ENCODE measurements at places on chromosomes 16 and 17.

- DNase-seq, result no peak
Measured at GRCh38 chr16:57692636-57693035, 2.0 kb upstream of the DRC7 start.

DNA sequence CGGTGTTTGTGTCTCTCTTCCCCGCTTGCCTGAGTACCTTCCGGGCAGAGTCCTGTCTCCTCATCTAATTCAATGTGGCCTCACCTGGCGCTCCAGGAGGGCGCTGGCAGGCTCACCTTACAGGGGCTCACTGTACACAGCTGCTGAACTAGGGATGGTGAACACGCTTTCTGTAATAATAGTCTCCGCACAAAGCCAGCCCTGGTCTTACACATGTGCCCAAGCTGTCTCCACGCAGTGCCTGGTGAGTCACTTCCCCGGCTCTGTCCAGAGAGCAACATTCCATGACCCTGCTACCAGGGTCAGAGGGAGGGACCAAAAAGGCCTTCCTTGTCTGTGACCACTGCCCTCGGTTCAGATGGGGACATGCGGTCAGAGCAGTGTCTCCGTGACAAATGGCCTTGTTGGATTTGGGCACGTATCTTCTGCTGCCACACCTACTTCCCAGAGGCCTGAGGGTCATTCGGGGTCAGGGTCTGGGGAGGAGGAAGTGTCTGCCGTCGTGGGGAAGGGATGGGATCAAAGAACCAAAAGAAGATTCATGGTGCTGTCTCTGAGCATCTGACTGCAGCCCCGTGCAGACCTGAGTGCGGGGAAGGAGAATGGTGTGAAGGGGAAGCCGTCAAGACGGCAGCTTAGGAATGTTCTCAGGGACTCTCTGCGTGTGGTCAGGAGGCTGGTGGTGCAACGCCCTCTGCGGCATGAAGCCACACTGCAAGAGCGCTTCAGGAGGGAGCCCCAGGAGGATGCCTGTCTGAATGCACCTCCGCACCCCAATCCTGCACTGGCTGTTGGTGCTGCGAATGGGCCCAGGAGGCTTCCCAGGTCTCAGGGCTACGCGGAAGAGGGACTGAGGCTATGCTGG is 68.8 kb downstream of the IL21R start:
- DNase-seq, result no peak

DNA sequence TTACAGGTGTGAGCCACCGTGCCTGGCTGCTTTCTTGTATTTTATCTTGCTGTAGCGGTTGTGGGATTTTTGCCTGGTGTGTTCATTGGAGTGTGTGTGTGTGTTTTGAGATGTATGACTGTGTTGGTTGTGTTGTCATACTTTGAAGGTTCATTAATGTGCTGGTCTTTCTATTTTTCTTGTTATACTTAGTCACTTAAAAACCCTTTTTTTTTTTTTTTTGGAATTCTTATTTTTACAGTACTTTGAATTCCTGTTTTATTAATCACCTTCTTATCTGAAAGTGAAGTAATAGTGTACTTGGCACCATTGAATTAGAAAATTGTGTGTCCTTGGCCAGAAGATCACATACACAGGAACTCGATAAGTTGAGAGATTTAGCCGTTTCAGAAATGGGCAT is 30.2 kb downstream of the TENT4B start:
- DNase-seq, result no peak

DNA sequence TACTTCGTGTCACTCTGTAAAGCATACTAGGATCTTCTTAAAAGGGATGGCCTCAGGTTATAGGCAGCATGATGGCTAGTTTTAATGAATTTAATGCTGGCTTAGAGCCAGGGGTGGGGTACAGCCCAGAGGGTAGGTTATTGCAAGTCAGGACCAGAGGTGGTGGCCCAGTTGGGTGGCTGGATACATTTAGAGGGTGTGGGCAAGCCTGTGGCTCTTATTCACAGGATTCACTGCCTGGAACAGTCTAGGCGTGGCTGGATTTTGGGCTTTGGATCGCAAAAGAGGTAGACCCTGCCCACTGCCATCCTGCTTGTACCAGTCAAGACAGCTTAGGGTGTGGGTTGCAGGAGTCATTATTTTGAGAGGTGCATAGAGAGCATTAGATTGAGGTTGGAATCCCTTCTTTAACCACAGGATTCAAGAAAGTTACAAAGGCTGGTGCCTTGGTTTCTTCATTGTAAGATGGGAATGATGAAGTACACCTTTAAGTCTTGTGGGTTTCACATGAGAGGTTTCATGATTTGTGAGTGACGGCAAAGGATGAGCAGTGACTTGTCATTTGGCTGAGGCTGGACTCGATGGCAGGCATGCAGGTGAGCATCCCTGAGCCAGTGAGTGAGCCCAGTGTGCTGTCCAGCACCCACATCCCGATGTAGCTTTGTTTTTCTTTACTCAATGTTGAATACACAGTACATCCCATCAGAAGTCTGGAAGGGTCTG is 85.2 kb downstream of the KSR1 start:
- no peak for DNase-seq

- no peak for DNase-seq
Measured at GRCh38 chr16:69909760-69910159, 41.4 kb upstream of the CLEC18A start.

- no peak for DNase-seq
Measured at GRCh38 chr17:38536661-38537060, 69.1 kb downstream of the SRCIN1 start.

DNA sequence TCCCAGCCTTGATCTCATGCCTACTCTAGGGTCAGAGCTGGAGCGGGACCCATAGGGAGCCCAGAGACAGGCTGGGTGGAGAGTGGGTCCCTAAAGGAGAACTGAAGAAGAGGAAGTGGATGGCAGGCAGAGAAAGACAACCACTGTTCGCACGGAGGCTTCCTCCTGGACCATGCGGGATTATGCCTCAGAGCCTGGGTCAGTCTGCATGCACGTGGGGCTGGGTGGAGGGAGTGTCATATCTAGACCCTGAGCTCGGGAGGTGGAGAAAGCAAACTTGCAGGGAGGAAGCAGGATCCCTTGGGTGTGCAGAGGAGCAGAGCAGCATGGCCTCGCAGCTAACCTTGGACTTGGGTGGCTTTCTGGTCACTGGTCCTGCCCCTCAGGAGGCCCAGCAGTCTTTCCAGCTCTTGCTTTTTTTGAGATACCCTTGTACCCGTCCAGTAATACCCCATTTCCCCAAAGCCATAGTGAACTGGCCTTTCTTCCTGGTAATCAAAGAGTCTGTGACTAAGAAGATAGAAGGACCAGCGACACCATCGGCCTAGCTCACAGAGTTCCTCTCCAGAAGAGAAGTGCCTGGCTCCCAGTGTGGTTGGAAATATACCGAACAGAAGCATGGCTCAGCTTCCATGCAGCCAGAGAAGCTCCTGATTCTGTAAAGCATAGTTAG is 344.2 kb downstream of the CPPED1 start:
- DNase-seq, result no peak

DNA sequence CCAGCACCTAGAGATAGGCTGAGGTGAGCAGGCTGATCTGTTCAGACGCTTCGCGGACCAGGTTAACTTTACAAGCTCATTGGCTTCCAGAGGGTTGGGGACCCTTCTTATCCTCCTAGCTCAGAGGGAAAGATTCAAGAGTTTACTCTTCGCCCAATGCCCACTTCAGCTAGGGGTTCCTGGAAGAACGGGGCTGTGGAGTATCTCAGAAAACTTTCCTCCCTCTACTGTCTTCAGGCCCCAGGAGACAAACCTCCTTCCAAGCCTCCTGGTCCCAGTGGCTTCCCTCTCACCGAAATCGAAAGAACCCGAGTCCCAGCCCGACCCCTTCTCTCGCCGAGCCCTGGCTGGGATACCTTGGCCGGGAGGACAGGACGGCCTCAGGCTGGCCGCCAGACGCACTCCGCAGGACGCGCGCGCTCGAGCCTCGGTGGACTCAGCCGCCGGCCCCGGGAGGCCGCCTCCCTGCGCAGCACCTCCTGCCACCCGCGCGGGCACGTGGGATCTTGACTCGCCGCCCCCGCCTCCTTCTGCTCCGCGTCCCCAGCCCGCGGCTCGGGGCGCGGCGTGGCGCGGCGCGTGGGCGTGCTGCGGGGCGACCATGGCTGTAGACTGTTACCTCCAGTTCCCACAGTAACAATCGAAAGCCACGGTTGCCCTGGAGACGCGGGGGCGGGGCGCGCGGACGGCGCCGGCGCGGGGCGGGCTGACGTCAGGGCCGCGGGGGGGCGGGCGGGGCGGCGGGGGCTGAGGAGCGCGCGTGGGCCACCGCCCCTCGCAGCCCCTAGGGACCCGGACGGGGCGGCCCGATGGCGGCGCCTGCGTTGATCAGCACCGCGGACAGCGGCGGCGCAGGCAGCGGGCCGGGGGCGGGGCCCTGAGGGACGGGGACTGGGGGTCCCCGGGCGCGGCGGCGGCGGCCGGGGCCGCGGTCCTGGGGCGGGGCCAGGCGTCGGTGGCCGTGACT is 5.3 kb upstream of the HIC1 start:
- peak; percentile 86 for DNase-seq

DNA sequence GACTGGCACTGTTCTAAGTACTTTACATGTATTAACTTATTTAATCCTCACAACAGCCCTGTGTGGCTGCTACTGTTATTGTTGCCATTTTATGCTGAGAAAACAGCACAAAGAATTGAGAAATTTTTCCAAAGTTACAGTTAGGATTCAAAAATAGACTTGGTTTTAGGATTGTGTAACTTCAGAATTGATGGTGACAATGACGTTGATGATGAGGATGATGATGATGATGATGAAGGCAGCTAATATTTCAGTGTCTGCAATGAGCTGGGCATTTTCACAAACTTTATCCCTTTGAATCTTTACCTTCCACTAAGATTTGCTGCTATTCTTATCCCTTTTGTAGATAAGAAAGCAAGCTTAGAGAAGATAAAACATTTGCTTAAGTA is 22.1 kb downstream of the PRKCB start:
- DNase-seq, result no peak

DNA sequence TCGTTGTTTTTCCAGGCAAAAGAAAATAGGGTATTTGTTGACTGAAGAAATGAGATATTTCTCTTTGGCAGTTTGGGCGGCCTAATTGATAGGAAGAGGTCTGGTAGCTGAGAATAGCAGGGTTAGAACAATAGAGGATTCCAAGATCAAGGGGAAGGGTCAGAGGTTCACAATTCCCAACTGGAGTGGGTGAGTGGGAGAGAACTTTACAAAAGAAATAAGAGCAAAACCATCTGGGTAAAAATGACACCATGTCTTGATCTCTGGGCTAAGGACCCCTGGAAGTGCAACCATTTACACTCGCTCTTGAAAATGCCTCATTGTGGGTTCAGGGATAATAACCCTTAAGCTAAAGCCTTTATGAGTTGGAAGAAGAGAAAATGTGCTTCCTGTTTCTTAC is 180.5 kb downstream of the CDH13 start:
- no peak for DNase-seq

DNA sequence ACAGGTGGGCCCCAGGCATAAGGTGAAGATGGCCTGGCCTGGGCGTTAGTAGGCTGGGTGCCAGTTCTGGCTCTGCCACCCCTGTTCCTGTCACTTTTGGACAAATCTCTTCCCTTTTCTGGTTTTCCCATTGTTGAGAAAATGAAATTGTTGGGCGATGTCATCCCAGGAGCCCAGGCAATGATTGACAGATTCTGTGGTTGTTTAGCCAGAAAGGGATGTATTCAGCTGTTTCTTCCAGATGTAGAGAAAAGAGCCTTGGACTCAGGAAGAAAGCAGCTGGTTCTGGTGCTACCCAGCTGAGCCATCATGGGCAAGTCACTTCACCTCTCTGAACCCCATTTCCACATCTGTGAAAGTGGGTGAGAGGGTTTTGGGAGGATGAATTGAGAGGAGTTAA is 60.1 kb upstream of the MRTFB start:
- DNase-seq, result no peak

DNA sequence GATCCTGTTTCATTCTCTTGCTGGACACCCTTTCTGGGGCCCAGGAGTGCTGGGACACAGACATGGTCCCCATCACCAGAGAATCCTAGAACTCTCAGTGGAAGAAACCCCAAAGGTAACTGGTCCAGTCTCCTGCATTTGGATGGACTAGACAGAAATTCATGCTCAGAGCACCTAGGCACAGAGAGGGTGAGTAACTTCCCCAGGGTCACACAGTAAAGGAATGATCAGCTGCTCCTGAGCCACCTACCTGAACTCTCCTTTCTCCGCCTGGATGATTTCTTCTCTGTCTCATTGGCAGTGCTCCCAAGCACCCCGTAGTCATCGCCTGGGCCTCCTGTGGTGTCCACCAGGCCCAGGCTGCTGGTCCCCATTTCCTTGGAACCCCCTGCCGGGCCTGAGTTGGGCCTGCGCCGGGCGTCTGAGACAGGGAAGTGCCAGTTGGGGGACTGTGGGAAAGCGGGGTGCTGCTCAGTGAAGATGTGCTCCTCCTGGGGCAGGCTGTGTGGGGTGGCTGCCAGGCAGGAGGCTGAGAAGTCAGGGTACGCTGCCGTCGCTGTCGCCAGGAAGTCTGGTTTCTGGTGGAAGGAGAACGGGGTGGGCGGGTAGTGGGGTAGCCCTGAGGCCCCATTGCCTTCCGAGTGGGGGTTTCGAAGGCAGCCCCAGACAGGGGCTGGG is 767 bp downstream of the MEOX1 start:
- no peak for DNase-seq

- no peak for DNase-seq
Measured at GRCh38 chr16:49631187-49632041, 224.5 kb downstream of the ZNF423 start.

DNA sequence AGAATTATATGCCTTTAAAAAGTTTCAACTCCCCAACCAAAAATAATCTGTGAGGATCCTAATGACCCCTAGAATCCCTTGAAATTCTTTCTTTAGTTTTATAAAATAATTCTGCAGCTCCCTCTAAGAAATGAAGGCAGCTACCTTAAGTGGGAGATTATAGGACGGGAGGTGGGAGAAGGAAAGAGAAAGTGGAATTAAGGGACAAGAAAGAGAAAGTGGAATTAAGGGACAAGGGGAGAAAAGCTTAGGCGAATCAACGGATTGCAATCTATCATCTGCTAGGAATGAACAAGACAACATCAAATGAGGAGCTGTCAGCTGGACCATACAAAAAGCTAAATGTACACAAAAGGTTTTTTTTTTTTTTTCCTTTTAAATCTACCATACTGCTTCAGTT is 262.0 kb downstream of the ZFHX3 start:
- no peak for DNase-seq

DNA sequence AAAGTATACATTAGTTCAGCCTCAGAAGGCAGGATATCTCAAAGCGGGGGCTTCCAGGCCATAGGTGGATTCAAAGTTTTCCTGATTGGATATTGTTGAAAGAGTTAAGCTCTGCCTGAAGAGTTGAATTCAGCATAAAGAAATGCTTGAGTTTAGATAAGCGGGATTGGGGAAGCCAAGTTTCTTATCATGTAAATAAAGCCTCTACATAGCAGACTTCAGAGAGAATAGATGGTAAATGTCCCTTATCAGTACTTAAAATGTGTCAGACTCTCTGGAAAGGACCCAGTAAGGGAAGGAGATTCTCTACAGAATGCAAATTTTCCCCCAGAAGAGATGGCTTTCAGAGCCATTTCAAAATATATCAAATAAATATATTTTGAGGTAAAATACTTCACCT is 423.5 kb downstream of the SHISA9 start:
- DNase-seq, result no peak

GRCh38 chr17:29384901-29385300 is 5.3 kb upstream of the TAOK1 start:
- DNase-seq, result no peak

- peak; percentile 53 for DNase-seq
Measured at GRCh38 chr17:47663912-47664623, 14.3 kb downstream of the KPNB1 start.

GRCh38 chr17:77849239-77849638 is 109.3 kb upstream of the TNRC6C start:
- DNase-seq, result no peak
